Foreskin keratinocyte (primary cell): ENCODE measurements at places on chromosomes 11 and 22.

DNA sequence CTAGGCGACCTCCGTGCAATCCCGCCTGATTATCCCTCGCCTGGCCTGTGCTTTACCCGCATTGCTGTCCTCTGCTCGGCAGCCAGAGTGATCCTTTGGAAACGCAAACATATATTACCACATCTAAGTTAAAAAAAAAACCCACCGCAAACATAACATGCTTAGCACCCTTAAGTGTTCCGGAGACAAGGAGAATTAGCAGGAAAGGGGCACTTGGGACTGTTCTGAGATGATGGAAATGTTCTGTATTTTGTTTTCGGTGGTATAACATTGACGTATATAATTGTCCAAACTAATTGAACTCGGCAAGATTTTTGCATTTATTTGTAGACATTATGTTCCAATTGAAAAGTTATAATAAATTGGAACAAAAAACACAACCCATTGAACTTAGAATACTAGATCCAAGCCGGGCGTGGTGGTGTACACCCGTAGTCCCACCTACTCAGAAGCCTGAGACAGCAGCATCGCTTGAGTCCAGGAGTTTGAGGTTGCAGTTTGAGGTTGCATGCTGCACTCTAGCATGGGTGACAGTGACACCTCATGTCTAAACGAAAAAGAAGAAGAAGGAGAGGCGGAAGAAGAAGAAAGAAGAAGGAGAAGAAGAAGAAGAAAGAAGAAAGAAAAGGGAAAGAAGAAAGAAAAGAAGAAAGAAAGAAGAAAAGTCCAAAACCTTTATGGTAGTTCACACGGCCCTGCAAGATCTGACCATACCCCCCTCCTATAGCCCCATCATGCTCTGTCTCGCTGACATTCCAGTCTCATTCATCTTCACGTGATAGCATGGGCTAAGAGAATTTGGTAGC is 604 bp upstream of the POLR3H start:
- DNase-seq: no peak

GRCh38 chr11:123083623-123084029 is 21.7 kb upstream of the HSPA8 start:
- peak; percentile 88 for DNase-seq

DNA sequence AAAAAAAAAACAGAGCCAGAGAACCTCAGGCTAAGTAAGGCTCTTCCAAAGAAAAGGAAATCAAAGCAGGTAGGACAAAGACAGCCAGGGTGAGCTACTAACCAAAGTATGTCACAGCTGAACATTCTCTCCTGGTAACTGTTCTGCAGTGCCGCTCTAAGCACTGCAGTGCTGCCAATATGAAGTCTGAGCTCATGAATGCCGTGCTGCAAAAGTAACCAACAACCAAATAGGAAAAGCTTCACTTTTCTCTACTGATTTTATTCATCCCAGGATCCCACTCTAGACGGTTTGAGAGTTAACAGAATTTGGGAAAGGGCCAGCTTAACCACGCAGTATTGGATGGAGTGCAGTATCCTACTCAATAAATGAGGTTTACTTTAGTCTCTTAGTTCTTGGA is 3.5 kb downstream of the SIK3 start:
- peak; percentile 64 for DNase-seq

DNA sequence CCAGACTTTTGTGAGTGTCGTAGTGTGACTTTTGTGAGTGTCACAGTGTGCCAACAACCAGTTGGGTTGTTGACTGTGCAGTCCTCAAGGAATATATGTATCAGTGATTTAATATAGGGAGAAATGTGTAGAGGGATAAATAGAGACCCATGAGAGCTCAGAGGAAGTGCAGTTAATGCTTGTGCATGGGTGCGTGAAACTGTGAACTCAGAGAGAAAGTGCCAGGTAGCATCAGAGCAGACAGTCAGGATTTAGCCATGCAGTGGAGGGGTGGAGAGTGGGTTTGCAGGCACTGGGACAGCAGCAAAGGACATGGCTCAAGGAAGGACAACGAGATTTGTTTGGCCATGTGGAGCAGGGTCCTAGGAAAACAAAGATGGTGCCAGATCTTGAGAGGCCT is 33.6 kb downstream of the YWHAH start:
- DNase-seq: no peak

- DNase-seq: no peak
Measured at GRCh38 chr22:39729141-39729934, 158.8 kb downstream of the CACNA1I start.

DNA sequence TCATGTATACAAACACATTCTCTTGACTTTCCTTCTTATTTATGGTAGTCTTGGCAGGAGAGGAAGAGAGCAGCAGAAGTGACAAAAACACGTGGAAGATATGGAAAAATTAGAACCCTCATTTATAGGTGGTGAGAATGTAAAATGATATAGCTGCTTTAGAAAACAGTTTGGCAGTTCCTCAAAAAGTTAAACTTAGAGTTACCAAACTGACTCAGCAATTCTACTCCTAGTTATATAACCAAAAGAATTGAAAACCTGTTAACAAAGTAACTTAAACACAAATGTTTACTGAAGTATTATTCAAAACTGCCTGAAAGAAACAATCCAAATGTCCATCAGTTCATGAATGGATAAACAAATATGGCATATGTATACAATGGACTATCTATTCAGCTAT is 16.8 kb downstream of the NUCB2 start:
- no peak for DNase-seq

GRCh38 chr11:111540937-111541253 is 375 bp downstream of the LAYN start:
- no peak for DNase-seq

DNA sequence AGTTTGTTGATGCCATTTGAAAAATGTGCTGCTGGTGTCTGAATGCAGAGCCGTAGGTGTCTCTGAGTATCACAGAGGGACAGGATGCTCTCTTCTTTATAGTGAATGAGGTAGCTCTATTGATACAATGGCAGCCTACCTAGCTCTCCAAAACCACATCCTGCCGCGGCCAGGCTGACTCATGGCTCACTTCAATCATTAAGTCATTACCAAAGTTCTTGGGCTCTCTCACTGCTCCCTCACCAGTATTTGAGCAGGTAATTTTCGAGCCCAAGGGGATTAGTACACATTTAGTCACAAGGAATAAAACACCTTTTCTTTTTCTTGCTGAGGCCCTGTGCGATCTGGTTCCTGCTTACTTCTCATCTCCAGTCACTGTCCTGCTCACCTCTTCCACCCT is 509.0 kb upstream of the LARGE1 start:
- peak; percentile 84 for DNase-seq

GRCh38 chr11:27246925-27247324 is 116.1 kb downstream of the CCDC34 start:
- DNase-seq: no peak
